ENCODE measurements at places on chromosomes 7 and 10.

- DNase-seq: peak; percentile 68
Measured at GRCh38 chr10:16992611-16993119, 136.9 kb downstream of the CUBN start.

DNA sequence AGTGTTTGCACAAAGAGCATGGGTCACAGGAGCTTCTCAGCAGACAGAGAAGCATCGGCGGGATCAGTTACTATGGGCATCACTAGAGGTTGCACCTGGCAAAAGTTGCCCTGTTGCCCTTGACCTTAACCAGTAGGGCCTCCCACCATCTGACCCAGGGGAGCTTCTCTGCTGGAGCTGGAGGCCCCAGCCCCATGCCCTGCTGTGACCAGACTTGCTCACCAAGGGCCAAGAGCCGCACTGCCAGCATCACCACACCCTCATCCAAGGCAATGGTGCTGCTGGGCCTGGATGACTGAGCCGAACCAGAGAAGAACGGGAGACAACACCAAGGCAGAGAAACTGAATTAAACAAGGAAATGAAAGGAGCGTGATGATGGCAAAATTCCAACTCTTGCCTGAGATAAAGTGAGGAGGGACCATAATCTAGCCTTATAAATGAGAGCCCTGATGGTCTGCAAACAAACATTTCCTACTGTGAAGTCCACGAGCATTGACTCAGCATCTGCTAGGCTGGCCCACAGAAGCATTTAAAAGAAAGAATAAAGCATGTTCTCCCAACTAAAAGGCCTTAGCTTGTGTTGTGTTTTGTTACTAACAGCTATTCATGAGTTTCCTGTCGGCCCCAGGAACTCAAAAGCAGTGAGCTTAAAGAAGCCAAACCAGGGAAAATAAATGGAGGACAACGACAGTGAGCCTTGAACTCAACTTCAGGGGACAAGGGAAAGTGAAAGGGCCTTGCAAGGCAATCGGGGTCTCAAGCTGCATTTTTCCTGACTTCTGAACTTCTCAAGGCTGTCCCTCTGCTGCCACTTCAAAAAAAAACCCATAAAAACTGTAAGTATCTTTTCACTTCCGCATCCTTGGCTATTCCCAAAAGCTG is 60.4 kb downstream of the AFAP1L2 start:
- peak; percentile 23 for DNase-seq

DNA sequence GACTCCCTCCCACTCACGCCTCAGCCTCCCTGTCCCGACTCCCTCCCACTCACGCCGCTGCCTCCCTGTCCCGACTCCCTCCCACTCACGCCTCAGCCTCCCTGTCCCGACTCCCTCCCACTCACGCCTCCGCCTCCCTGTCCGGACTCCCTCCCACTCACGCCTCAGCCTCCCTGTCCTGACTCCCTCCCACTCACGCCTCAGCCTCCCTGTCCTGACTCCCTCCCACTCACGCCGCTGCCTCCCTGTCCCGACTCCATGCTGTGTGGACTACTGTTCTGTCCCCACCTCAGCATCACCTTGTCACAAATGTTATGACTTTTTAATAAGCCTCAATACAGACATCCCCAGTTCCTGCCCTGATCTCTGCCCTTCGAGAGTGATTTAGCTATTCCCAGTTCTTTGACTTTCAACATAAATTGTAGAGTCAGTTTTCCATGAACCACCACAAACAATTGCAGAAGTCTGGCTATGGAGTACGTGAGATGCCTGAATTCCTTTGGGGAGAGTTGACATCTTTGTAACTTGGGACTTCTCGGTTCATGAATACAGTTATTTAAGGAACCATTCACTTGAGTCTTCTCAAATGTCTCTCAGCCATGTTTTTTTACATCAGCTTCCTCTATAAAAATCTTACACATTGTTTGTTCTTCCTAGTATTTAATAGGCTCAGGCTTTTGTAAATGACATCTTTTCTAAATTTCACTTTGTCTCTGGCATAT is 71.9 kb downstream of the FOXL3 start:
- peak; percentile 6 for DNase-seq

DNA sequence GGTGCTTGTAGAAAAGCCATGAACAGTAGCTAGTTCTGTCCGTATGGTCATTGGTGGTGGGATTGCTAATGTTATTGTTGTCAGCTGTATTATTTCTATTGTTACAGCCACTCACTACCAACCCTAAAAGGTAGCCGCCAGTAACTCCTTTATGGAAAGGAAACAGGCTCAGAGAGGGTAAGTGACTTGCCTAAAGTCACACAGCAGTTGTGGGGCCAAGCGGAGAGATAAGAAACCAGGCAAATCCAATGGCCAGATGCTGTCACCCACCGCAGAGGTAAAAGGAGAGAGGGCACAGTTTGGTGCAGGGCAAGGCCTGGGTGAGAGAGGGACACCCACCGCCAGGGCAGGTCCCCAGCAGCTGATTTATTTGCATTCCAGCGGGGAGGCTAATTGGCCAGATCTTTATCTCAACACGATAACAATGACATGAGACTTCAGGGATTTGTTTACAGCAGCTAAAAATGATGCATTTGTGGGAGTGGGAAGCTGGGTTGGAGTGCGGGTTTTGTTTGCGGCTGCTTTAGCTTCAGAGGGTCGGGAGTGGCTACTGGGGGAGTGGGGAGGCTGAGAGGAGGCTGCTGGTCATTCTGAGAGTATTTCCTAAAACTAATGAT is 8.6 kb upstream of the NKX2-3 start:
- no peak for DNase-seq

DNA sequence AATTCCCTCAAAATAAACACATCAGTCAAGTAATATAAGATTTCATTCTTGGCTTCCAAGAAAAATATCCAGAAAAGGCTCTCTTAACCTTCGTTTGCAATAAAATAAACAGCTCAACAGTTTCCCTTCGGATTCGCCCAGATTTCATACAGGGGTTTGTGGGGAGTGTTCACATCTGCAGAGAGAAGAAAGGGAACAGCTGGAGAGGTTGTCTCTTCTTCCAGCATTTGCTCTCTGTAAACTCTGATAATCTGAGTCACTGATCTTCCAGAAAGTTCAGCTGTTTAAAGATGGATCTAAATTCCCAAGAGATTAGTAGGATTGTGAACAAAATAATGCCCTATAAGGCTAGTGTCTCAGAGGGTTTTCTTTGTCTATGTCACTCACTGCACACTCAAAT is 277.9 kb downstream of the HPSE2 start:
- peak; percentile 43 for DNase-seq

DNA sequence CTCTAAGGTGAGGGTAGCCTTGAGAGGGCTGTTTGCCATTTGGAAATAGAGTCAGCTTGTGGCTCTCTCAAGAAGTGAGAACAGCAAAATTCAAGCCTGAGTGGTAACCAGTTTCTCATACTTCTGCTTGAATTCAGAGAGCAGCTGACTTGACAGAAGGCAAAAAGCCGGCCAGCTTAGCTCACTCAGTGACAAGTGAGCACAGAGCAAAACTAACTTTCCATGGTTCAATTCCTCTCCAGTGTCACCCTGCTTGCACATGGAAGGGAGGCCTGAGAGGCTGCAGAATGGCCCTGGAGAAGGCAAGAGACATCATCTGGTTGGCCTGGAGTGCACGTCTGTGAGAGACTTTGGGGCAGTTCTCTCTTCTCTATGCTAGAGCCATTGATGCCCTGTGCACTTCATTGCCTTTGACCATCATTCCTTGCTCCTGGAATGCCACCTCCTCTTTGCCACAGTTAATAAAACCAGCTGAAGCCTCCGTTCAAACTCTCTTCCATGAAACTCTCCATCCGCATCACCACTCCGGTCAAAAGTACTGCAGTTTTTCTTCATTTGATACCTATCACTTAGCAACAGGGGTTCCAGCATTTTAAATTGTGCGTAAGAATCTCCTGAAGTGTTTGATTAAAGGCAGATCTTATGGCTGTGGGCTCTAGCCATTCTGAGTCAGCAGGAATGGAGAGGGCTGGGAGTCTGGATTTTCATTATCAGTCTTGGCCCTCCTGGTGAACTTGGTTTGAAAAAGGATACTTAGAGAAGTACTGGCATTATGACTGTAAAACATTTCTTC is 69.8 kb upstream of the PIK3CG start:
- no peak for DNase-seq

- DNase-seq: no peak
Measured at GRCh38 chr7:149772241-149772955, 990 bp downstream of the ZNF467 start.

- no peak for DNase-seq
Measured at GRCh38 chr7:88218429-88218745, 1.5 kb downstream of the SRI start.

GRCh38 chr7:18302097-18302496 is 193.5 kb upstream of the HDAC9 start:
- DNase-seq: no peak

- DNase-seq: no peak
Measured at GRCh38 chr10:100009283-100009792, 409 bp downstream of the DNMBP start.

- no peak for DNase-seq
Measured at GRCh38 chr7:908159-908581, 31.8 kb downstream of the GET4 start.

DNA sequence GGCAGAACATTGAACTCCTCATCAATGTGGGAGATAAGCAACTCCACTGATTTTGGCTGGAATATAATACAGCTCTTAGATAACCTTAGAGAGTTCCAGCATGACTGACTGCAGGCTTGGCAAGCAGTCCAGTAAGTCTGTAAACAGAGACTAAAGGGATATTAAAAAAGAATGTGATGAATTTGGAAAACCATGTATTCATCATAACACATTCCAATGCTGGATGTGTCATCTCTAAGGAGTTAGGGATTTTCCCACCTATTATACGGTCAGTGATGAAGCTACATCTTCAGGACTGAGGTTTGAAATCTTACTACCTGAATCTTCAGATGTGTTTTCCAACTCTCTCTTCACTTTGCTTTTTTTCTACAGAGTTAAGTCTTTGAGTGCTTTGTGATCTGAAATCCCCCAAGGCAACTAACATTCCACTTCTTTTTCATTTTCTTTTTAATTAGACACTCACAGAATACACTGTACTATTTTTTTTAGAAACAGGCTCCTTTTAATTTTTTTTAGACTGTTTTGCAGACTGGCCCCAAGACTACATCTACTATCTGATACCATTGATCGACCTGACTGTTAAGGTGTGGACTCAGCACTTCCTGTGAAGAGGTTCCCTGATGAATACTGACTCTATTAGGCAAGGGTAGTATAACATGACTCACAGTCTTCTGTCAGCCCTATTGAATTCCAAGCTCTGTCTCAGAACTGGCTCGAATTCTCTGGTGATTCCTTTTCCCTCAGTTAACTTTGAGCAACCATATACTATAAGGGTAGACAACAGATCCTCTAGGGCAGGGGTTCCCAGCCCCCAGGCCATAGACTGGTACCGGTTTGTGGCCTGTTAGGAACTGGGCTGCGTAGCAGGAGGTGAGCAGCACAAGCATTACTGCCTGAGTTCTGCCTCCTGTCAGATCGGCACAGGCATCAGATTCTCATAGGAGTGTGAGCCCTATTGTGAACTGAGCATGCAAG is 678.2 kb downstream of the GRM8 start:
- DNase-seq: peak; percentile 91

- DNase-seq: no peak
Measured at GRCh38 chr10:68109331-68109730, at the start of gene MYPN. MYPN (plus strand) TSS chr10:68109488; CDS start chr10:68121439, 11,951 bp downstream.

DNA sequence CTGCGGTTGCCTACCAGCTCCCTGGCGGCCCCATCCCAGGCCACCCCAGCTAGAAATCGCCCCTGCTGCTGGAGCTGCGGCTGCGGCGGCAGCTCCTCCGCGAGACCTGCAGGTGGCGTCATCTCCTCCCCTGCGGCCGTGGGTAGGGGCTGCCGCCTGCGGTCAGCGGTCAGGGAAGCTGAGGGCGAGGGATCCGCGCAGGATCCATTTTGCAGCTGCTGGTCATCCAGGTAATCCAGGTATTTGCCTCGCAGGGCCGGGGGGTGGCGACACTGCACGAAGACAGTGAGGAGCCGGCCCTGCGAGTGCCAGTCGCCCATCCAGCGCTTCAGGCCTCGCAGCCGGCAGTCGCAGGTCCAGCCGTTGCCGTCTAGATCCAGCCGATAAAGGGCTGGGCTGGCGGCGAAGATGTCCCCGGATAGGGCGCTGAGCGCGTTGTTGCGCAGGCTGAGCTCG is 1.5 kb downstream of the TRIL start:
- DNase-seq: peak; percentile 58

DNA sequence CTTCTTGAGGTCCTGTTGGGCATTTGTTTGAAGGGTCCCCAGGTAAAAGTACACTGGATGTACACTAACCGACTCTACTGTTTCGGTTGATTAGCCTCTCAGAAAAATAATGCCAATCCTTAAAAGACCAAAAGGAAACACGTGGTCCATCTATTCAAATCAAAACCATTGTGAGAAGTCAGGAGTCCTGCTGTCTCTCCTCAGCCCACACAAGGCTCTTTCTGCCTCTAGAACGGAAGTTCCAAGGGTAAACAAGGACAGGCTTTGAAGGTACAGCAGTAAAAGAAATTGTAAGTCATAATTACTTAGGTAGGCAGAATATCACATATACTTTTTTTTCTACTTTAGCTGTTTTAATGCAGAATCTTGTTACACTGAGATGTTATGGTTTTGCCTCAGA is 71.7 kb upstream of the TPK1 start:
- no peak for DNase-seq

- no peak for DNase-seq
Measured at GRCh38 chr10:3992382-3993178, 207.6 kb upstream of the KLF6 start.

All from fibroblast of skin of back (primary cell).